ENCODE measurements at places on chromosomes 5 and 9. TPM values are rescaled to one million over a fixed set of nuclear protein-coding genes. Genes with fewer than 3 reads are reported as not detected.

DNA sequence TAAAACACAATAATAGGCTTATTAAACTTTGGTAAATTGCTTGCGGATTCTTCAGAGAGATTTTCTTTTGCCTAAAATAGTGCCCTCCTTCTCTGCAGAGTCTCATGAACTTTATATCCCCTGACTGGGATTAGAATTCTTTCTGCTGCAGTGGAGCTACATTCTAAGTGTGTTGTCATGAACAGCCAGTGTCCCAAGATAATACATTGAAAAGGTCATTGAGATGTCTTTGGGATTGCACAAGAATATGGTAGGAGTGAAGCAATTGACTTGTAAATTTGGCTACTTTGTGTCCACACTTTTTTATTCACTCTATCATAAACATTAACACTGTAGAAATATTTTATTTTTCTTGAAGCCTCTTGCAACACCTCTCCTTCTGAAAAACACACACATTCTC lies 604.5 kb downstream of the GABRG2 start:
- H3K4me3 ChIP-seq, result no peak overlapping the region
- no peaks in the 10 kb centered on the region for H3K27me3 ChIP-seq
- H3K27ac ChIP-seq, result no peak overlapping the region
- no peaks in the 10 kb centered on the region for H3K4me1 ChIP-seq
- peak; percentile 48 for DNase-seq

DNA sequence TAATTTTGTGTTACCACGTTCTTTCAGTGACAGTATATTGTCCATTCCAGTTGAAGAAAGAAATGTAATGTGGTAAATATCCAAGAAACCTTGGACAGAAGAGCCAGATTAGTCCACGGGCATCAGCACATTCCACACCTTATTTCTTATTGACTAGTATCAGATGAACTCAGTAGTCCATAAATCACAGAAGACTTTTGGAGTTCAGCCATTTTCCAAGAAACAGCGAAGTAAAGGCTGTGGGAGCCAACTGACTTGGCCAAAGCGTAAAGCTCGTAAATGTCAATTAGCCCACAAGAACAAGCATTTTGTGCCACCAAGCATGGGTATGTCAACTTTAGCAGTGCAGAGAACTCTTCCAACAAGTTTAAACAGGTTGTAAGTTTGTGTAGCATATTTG lies 60.2 kb upstream of the STARD4 start:
- no peak overlapping the region for H3K27ac ChIP-seq
- H3K4me3 ChIP-seq, result no peak overlapping the region
- no peaks in the 10 kb centered on the region for H3K27me3 ChIP-seq

DNA sequence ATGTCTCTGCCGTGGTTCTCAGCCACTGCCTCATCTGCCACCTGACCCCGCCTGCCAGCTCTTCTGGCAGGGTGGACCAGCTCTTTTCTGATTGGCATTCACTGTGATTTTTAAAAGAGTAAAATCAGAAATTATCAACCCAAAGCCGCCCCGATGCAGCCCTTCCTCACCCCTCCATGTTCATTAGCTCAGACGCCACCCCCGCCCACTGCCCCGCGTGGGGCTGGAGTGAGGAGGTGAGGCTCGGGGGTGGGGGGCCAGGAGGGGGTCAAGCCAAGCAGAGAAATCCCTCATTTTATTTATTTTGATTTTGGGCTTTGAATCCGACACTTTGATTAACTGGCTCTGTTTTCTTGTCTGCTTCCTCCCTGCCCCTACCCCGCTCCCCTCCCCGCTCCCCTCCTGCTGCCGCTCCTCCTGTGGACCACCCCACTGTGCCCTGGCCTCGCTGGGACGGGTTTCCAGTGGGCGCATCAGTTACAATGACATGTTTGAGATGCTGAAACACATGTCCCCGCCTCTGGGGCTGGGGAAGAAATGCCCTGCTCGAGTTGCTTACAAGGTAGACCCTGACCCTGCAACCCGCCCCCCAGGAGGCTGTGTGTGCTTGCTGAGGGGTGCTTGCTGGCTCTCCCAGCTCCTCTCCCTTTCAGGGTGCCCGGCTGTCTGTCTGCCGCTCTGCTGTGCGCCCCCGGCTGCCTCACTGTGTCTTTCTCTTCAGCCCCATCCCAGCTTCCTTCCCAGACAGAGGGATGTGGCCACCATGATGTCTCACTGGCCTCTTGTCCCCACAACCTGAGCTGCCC lies 224.9 kb downstream of the CACNA1B start:
- DNase-seq, result no peak
- no peak overlapping the region for H3K27ac ChIP-seq
- H3K36me3 ChIP-seq, result no peaks in the 10 kb centered on the region
- H3K4me1 ChIP-seq, result peaks cover 16% of the 10 kb centered on the region
- no peaks in the 10 kb centered on the region for H3K27me3 ChIP-seq
- H3K4me3 ChIP-seq, result no peak overlapping the region

GRCh38 chr5:109455598-109456096 lies 45.9 kb upstream of the PJA2 start:
- peak overlapping the region; percentile 67 for H3K27ac ChIP-seq
- no peaks in the 10 kb centered on the region for H3K36me3 ChIP-seq
- no peaks in the 10 kb centered on the region for H3K27me3 ChIP-seq
- H3K4me3 ChIP-seq, result no peak overlapping the region
- peak; percentile 92 for DNase-seq
- peaks cover 2% of the 10 kb centered on the region for H3K4me1 ChIP-seq

GRCh38 chr9:134858051-134858841 lies 22.4 kb upstream of the FCN2 start:
- H3K27me3 ChIP-seq, result peaks cover 3% of the 10 kb centered on the region
- no peak overlapping the region for H3K4me3 ChIP-seq
- no peaks in the 10 kb centered on the region for H3K36me3 ChIP-seq
- no peaks in the 10 kb centered on the region for H3K4me1 ChIP-seq
- H3K27ac ChIP-seq, result no peak overlapping the region

The GTF2H2 gene
- 32.6 TPM for total RNA-seq

- H3K36me3 ChIP-seq, result no peaks in the 10 kb centered on the region
- DNase-seq, result no peak
These were observed 255.8 kb downstream of the ROR2 start for GRCh38 chr9:91694081-91694870.

DNA sequence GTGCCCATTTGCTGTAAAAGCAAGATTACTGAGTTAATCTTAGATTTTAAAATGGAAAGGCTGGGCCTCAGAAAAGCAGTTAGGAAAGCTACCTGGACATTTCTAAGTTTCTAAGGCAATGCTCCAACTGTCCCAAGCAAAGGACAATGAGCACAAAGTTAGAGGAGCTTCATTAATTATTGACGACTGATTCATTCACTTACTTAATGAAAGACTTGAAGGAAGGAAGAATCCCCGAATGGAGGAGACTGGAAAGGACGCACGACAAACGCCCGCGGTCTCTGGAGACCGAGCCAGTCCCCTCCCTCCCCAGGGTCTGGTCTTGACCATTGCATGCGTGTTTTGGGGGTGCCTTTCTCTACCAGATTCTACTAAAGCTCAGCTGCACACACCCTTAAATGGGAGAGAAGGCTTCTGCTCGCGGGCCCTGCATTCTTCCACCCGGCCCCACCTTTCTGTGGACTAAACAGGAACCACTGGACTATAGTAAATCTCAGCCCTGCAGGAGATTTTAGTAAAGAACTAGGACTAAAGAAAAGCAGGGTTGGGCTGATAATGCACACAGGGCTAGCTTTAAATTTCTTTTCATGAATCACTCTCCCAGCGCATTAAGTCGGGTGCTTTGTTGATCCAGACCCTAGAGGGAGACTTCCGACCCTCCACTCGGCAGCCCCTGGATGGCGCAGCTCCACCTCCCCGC lies 44.8 kb downstream of the CTSL start:
- peaks cover 7% of the 10 kb centered on the region for H3K27me3 ChIP-seq
- DNase-seq, result no peak
- H3K4me1 ChIP-seq, result no peaks in the 10 kb centered on the region

The S100Z gene
- total RNA-seq, result 0.09 TPM

The SYK gene
- total RNA-seq, result 3.7 TPM

- H3K4me1 ChIP-seq, result no peaks in the 10 kb centered on the region
- no peaks in the 10 kb centered on the region for H3K27me3 ChIP-seq
These were observed 20.5 kb upstream of the GLRX start for GRCh38 chr5:95842854-95843544.

The PCDHB13 gene
- 1.9 TPM for total RNA-seq

The FAM151B gene
- 5.7 TPM for total RNA-seq

GRCh38 chr9:93573516-93573828 lies 2.9 kb upstream of the PHF2 start:
- no peak overlapping the region for H3K4me3 ChIP-seq
- DNase-seq, result no peak
- peaks cover 11% of the 10 kb centered on the region for H3K36me3 ChIP-seq
- H3K27ac ChIP-seq, result no peak overlapping the region

The SNX18 gene
- total RNA-seq, result 26.9 TPM

The KCNV2 gene
- not detected for total RNA-seq

- no peak for DNase-seq
- no peaks in the 10 kb centered on the region for H3K4me1 ChIP-seq
- no peaks in the 10 kb centered on the region for H3K36me3 ChIP-seq
- no peak overlapping the region for H3K27ac ChIP-seq
These were observed 8.2 kb downstream of the SPATA31E1 start for GRCh38 chr9:87890837-87891236.

- no peak overlapping the region for H3K27ac ChIP-seq
- H3K4me1 ChIP-seq, result no peaks in the 10 kb centered on the region
- H3K4me3 ChIP-seq, result no peak overlapping the region
- H3K36me3 ChIP-seq, result no peaks in the 10 kb centered on the region
These were observed 203.0 kb upstream of the ADRA1B start for GRCh38 chr5:159713254-159713653.

- H3K4me1 ChIP-seq, result no peaks in the 10 kb centered on the region
- H3K27ac ChIP-seq, result no peak overlapping the region
- no peak for DNase-seq
- H3K36me3 ChIP-seq, result no peaks in the 10 kb centered on the region
- no peak overlapping the region for H3K4me3 ChIP-seq
- no peaks in the 10 kb centered on the region for H3K27me3 ChIP-seq
These were observed 23.6 kb downstream of the TERT start for GRCh38 chr5:1270933-1271914.

The AMBP gene
- 0.58 TPM for total RNA-seq

DNA sequence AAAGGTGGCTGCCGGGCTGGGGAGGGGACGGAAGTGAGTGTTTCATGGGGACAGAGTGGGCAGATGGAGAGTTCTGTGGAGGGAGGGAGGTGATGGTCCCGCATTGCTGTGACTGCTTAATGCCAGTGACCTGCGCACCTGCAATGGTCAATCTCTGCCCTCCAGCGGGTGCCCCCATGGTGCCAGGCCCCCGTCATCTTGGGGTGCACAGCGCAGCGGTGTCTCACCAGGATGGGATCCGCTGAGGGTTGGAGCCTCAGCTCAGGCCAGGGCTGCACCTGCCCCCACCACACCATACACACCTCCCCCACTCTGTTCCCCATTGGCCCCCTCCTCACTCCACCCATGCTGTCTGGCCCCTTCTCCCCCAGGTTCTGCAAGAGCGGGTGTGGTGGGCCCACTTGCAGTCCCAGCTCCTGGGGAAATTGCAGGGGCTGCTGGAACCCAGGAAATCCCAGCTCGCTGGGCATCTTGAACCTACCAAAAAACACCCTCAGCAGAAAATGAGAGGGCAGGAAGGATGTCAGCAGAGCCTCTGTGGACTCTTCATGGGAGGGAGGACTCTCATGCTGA lies 12.1 kb upstream of the CAMSAP1 start:
- H3K4me1 ChIP-seq, result peaks cover 5% of the 10 kb centered on the region
- no peak for DNase-seq
- H3K27ac ChIP-seq, result no peak overlapping the region
- no peaks in the 10 kb centered on the region for H3K27me3 ChIP-seq
- peaks cover 14% of the 10 kb centered on the region for H3K36me3 ChIP-seq
- no peak overlapping the region for H3K4me3 ChIP-seq

The FGFR4 gene
- 84.8 TPM for total RNA-seq

GRCh38 chr5:58816181-58816731 lies 233.4 kb downstream of the RAB3C start:
- no peak overlapping the region for H3K4me3 ChIP-seq
- no peak for DNase-seq
- H3K4me1 ChIP-seq, result no peaks in the 10 kb centered on the region
- H3K27ac ChIP-seq, result no peak overlapping the region
- no peaks in the 10 kb centered on the region for H3K27me3 ChIP-seq

The MYOZ3 gene
- total RNA-seq, result 7.7 TPM

DNA sequence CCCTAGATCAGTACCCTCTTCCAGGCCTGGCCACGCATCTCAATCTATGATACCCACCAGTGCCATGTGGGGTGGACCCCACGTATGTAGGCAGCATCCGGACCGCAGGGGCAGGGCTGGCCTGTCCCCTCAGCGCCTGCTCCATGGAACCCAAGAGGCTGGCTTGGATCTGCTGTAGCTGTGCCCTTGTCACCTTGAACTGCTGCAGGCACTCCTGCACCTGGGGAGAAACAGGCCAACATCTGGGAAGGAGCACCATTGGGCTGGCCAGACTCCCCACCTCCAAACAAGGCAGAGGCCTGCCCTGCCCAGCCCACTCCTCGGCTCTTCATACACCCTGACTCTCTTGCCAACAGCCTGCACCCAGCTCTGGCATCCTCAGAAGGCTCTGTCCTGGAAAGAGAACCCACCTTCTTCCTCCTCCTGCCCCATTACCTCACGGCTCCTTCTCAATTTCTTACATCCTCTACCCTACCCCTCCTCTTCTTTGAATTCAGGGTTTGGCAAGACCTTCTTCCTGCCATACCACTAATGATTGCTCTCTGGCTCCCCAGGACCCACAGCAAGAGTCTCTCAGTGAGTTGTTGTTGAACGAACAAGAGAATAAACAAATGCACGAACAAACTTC lies 7.7 kb downstream of the HK3 start:
- no peak overlapping the region for H3K27ac ChIP-seq
- no peaks in the 10 kb centered on the region for H3K36me3 ChIP-seq
- H3K27me3 ChIP-seq, result peaks cover 6% of the 10 kb centered on the region
- no peak overlapping the region for H3K4me3 ChIP-seq

The HTR1A gene
- not detected for total RNA-seq

GRCh38 chr9:93206576-93207155 lies 22.7 kb downstream of the WNK2 start:
- DNase-seq, result no peak
- H3K36me3 ChIP-seq, result no peaks in the 10 kb centered on the region
- no peak overlapping the region for H3K4me3 ChIP-seq
- peaks cover 78% of the 10 kb centered on the region for H3K4me1 ChIP-seq
